ENCODE measurements at places on chromosomes 6 and 20. TPM values are rescaled to one million over a fixed set of nuclear protein-coding genes. Genes with fewer than 3 reads are reported as not detected.

Gene TAP1
- total RNA-seq: 8.3 TPM

Gene NPEPL1
- 11.3 TPM for total RNA-seq

Gene TFAP2D
- 0.92 TPM for total RNA-seq

Gene KCNK5
- total RNA-seq: not detected

Gene BPIFB2
- total RNA-seq: not detected

Gene HS3ST5
- total RNA-seq: 26.1 TPM

Gene CDH4
- total RNA-seq: 21.9 TPM

Gene CRISP3
- not detected for total RNA-seq

Gene VNN1
- not detected for total RNA-seq

Gene GNAS-AS1
- total RNA-seq: 1.2 TPM

Gene TBXT
- not detected for total RNA-seq

Gene PKIB
- 32.5 TPM for total RNA-seq

Gene DLK2
- total RNA-seq: 8.3 TPM

Gene ASCC3
- total RNA-seq: 44.1 TPM

Gene ASF1A
- 40.1 TPM for total RNA-seq

Gene C20orf144
- total RNA-seq: not detected

Gene PRDM13
- total RNA-seq: 0.46 TPM

Gene TNF
- 0.23 TPM for total RNA-seq

Gene TPX2
- total RNA-seq: 11.3 TPM

Gene LPA
- 7.6 TPM for total RNA-seq

Gene RCAN2
- total RNA-seq: 42.7 TPM

Gene LIN28B
- total RNA-seq: 4.2 TPM

Gene ADGRF5
- total RNA-seq: 9.9 TPM

Gene PGK2
- not detected for total RNA-seq

Gene CPNE5
- total RNA-seq: 36.0 TPM

Gene SLC26A8
- total RNA-seq: 9.0 TPM

Gene LAMA4
- total RNA-seq: 41.5 TPM

Gene RBPJL
- total RNA-seq: not detected

Gene RBM24
- total RNA-seq: 11.5 TPM

Gene MAP7
- 6.9 TPM for total RNA-seq

Gene FAM217A
- not detected for total RNA-seq

Gene DDX43
- 0.46 TPM for total RNA-seq
